ENCODE measurements at places on chromosomes 2 and 18. TPM values are rescaled to one million over a fixed set of nuclear protein-coding genes. Genes with fewer than 3 reads are reported as not detected.

DNA sequence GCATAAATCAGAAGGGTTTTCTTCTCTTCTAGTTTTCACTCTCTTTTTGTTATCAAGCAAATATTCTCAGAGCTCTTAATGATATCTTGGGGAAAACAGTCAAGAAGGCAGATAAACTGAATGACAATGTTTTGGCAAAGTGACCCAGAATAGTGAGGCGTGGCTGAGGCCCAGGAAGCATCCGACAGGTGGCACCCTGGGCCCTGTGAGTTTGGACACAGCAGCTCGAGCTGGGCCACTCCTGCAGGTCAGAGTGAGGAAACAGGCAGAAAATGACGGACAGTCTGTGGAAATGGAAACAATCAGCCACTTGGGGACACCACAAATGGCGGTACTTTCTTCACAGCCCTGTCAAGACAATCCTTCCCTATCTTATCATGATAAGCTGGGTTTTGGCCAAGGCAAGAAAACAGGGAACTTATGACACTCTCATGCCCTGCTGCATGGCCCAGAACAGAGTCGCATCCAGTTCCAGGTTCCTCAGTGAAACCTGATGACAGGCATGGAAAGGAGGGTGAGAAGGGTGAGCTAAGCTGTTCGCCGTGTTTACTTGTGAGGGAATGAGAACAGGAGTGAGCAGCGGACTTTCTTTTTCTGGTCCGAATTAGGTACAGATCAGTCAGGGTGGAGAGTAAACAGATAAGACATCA is 32.1 kb downstream of the MRPL44 start:
- DNase-seq, result no peak

DNA sequence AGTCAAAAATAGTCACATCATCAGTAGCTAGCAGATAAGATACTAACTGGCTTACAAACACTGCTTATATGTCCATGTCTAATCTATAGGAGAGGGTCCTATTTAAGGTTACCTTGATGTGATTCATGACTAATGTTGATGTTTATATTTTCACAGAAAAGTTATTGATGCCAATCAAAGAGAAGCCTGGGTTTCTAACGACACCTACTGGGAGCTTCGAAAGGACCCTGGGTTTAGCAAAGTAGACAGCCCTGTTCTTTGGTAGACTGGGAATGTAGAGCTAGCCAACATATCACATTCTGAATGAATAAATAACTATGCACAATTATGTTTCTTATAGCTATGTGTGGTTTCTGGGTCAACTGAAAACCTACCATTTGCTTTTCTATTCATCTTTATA is 55.7 kb downstream of the PRKRA start:
- DNase-seq, result no peak

MSH2 gene
- total RNA-seq, result 25.1 TPM

DNA sequence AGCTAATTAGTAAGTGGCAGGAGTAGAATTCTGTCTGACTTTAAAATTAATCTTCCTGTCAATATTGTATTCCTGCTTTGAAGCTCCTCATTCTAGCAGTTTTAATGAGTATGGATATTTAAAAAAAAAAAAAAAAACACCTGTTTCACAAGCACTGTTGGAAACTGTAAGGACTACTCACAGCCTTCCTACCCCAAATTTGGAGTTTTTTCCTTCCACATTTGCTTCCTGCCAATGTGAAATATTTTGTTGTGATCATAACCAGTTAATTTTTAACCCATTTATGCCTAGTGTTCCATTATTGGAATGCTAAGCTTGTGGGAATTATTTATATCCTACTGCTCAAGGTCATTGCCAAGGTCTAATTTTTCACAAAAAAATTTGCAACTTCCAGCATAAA is 36.1 kb upstream of the SCYGR2 start:
- no peak for DNase-seq

TDRD15 gene
- total RNA-seq, result 0.13 TPM

- DNase-seq, result no peak
Measured at GRCh38 chr2:207630491-207630890, 5.3 kb upstream of the METTL21A start.

GRCh38 chr2:64311191-64311910 is 142.6 kb upstream of the LGALSL start:
- no peak for DNase-seq

GRCh38 chr2:69086466-69086865 is 73.5 kb downstream of the ANTXR1 start:
- no peak for DNase-seq

CPLX4 gene
- not detected for total RNA-seq

DNA sequence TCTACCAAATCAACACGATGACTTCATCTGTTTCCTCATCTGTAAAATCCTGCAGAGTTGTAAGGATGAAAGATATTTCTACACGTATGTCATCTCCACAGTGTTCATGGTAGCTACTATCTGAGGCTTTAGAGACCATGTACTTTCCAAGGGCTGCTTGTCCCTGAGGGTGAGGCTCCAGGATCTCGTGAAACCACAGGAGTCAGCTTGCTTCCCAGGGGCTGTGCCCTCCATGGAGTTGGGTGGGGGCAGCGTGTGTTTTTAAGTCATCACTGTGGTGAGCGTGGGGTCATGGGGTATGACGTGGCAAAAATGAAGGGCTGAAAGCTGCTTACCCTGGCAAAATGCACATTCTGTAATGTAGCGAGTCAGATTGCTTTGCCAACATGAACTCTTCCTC is 81.6 kb downstream of the ASAP2 start:
- no peak for DNase-seq

DNA sequence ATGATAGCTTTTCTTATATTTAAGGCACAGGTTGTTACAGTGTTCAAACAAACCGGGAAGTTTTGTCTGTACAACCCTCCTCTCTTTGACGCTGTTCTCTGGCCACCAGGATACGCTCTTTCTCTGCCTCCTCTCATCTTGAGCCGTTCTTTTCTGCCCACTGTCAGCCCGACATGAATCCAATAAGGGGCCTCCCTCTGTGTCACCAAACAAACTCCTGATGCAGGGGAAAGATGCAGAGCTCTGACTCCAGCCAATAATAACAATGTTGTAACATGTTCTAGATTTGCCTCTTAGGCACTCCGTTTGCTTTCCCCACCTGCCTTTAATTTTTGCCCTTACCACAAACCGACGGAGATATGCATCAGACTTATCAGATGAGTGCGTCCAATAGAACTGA is 449.3 kb downstream of the SLC4A3 start:
- DNase-seq, result no peak

DNA sequence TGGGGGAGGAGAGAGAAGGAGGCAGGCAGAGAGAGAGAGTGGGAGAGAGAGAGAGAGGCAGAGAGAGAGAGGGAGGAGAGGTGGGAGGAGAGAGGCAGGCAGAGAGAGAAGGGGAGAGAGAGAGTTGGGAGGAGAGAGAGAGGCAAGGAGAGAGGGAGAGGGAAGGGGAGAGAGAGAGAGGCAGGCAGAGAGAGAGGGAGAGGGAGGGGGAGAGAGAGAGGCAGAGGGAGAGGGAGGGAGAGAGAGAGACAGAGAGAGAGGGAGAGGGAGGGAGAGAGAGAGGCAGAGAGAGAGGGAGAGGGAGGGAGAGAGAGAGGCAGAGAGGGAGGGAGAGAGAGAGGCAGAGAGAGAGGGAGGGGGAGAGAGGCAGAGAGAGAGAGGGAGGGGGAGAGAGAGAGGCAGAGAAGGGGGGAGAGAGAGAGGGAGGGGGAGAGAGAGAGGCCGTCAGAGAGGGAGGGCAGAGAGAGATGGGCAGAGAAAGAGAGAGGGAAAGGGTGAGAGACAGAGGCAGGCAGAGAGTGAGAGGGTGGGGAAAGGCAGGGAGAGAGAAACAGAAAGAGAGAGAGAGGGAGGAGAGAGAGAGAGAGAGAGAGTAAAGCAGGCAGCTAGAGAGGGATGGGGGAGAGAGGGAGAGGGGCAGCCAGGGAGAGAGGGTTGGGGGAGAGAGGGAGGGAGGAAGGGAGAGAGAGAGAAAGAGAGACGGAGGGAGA is 122.2 kb upstream of the PXDN start:
- DNase-seq, result no peak

DNA sequence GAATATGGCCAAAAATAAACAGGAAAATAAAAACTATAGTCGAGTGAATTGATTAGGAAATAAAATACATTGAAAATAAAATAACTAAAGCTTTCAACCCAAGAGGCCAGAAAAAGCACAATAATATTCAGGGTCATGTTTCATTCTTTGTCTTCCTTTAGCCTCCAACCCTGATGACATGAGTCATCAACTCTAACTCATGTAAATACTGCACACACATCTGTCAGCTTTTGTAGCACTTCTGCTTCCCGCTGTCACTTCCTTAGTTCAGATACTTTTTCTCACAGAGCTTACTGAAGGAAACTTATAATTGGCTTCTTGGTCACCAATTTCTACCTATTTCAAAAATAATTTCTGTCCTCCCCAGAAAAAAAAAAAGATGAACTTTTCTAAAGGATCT is 112.8 kb downstream of the UPP2 start:
- no peak for DNase-seq

IL36G gene
- not detected for total RNA-seq

DNA sequence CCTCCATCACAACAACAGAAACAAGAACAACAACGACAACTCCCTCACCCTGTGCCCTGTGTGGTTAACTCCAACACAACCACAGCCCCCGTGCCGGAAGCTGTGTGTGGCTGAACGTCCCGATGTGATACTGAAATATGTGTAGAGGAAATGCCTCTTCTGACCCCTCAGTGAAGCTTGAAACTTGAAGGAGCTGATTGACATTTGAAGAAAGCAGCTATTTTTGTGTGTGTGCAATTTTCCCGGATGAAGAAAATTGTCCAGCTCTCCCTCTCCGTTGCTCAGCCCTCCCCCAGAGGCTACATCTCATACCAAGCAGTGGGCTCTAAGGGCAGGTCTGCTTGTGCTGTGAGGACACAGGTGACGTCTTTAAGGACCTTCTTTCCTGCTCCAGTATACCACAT is 173.8 kb downstream of the ICOS start:
- no peak for DNase-seq

- no peak for DNase-seq
Measured at GRCh38 chr18:3472681-3473544, 22.9 kb downstream of the TGIF1 start.

DNA sequence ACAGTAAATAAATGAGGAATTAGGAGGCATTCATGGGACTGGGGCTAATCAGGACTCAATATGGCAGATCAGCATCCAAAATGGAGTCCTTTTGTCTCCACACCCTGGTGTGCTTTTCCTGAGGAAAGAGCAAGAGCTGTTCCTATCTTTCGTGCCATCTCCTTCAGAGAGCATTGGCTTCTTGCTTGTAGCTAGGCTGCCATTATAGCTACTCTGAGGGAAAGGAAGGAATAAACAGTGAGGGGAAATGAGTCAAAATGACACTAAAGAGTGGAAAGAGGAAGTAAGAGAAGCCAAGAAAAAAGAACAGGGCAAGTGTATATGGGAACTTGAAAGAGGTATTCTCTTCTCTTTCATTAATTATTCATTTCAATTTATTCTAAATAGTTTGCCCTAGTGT is 8.4 kb upstream of the NMI start:
- DNase-seq, result no peak

DNA sequence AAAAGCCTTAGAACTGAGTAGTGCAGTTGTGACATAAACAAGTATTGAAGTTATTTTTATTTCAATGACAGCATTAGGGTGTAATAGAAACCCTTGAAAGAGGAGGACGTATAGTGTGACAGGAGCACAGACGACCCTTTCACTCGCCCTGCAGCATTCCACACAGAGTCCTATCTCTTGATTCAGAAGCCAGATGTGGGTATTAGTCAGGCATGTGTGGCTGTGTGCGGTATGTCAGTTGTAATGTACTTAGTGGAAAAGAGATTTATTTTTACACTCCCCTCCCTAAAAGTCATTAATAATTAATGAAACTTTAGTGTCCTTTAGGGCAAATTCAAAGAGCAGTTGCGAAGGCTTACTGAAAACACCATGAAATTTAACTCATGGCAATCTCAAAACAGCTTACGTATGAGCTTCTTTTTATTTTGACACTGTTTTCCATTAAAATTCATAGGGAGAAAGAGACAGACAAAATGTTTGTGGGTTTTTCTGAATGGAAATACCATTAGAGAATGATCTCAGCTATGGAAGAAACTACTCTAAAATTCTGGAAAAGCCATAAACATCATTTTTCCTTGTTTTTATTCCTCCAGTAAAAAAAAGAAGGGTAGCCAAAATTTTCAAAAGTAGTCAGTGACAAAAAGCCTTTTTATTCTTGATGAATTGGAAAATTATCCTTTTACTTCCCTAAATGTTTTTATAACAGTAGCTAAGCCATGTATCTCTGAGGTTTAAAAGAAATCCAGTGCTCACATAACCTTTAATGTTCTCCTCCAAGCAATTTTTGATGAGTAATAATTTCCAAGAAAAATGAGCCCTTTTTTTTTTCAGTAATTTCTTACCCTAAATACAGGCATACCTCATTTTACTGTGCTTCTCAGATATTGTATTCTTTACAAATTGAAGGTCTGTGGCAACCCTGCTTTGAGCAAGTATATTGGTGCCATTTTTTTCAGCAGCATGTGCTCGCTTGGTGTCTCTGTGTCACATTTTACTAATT is 84.0 kb upstream of the DSEL start:
- DNase-seq, result no peak

DNA sequence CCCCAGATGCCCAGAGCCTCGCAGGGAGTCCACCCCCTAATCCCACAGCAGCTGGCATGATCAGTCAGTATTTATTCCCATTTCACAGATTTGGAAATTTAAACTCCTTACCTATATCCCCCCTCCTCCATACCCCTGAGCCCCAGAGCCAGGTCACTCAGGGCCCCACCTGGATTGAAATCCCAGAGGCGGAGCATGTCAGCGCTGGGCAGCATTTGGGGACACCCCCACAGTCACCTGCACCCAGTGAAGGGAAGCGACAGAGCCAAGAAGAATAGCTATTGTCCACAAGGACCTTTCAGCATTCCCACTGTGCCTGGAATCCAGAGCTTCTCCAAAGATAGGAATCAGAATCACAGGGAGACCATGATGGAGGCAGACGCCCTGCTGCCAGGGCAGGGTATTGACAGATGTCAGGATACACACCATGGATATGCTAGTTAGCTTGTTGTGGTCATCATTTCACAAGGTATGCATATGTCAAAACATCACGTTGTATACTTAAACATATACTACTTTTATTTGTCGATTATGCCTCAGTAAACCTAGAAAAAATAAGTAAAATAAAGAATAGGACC is 968 bp upstream of the ASTL start:
- DNase-seq, result no peak

- DNase-seq, result no peak
Measured at GRCh38 chr2:67070826-67071225, 326.3 kb upstream of the ETAA1 start.

DNA sequence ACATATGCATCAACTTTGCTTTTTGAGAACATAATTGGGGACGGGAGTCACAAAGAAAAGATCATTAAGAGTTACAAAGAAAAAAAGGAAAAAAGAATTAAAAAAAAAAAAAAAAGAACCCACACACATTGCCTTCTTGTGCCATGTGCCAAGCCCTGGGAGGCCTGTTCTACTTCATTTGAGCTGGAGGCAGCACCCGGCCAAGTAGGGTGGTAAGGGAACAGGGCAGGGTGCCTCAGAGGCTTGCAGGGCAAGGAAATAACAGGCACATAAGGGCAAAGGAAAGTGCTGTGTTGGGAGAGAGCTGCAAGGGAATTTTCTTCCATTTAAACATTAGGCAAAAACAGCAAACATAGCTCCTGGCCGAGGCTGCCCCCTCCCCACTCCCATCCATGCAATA is 418.0 kb downstream of the TMEM182 start:
- no peak for DNase-seq

MORN2 gene
- total RNA-seq, result 13.0 TPM
